Gastrocnemius medialis (tissue), 4 donors: ENCODE measurements at places on chromosomes 3 and 15.

DNA sequence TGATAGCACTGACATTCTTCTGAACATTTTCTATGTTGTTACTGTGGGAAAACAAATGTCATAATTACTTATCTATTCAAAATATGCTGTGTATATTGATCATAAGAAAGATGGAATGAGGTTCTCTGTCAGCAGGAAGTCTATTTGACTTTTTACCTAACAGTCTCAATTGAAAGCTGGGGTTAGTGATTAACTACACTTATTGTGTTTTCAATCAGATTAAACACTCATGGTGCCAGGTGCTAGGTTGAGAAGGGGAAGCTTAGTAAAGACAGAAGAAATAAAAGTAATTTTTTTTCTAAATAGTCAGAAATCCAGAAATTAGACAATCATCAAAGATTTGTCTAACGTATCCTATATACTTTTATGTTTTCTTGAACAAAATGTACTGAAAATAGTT, 281.0 kb upstream of the NR2E3 start:
- DNase-seq = no peak

DNA sequence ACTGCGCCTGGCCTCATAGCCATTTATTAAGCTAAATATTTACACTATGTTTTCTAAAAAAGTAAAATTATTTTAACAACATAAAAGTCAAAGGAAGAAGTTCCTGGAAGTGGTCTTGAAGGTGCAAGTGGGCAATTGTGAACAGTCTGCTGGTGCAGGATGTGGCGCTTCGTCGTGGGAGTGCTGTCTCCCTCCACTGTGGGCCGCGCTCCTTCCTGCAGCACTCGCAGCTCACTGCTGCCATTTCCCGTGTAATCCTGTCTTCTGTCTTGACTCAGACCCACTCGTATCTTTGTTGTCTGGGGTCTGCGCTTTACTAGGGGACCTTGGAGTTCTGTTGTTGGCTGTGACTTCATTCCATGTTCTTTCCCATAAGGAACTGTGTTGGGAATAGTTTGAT, 56.3 kb downstream of the APBA2 start:
- DNase-seq = no peak

GRCh38 chr15:56933410-56933809, 15.0 kb downstream of the TCF12 start:
- no peak for DNase-seq

- no peak for DNase-seq
Observed at GRCh38 chr3:175065497-175065896, 206.4 kb downstream of the NAALADL2 start.

DNA sequence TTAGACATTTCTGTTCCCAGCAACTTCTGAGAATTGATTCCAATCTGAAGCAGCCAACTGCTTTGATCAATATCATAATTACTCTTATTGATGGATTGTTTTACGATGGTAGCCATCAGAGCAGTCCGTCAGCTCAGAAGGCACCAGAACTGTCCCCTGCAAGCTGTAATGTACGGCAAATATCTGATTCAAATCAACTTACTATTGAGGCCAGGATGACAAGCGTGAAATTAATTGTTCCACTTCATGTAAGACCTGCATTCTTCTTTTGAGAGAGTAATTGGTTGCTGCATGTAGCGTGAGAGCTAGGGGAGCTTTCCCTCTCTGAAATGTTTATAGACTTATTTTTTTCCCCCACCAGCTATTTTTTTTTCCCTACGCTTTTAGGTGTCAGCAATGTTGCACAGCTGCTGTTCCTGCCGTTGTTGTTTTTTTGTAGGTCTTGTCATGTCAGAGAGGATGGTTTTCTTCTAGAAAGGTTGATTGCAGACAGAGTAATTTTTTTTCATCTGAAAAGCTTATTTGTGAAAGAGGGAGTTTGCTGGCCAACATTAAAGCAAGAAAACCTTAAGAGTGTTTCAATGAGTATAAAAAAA, 134.9 kb downstream of the CACNA2D3 start:
- DNase-seq = no peak

- no peak for DNase-seq
Observed at GRCh38 chr15:71364117-71364584, 248.9 kb downstream of the THSD4 start.

- DNase-seq = no peak
Observed at GRCh38 chr3:112407214-112407887, 74.4 kb downstream of the CD200 start.

GRCh38 chr3:53120336-53120735, 9.9 kb downstream of the RFT1 start:
- DNase-seq = no peak

DNA sequence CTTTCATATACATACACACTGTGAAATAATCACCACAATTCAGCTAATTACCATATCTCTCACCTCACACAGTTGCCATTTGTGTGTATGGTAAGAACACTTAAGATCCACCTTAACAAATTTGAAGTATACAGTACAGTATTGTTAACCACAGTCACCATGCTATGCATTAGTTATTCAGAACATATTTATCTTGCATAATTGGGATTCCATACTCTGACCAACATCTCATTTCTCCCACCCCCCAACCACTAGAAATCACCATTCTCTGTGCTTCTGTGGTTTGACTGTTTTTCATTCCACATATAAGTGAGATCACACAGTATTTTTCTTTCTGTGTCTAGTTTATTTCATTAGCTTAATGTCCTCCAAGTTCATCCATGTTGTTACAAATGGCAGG, 247.7 kb upstream of the CTNNB1 start:
- DNase-seq = no peak
